Activated T-cell treated with anti-CD3 and anti-CD28 coated beads, Interleukin-2, amount 50 U/mL, for 1 hour (primary cell): ENCODE measurements at places on chromosomes 1 and 21.
A peak's percentile ranks its signal among the peaks of the same experiment; 100 is the strongest.

- no peak for DNase-seq
Measured at GRCh38 chr21:45454926-45455673, 50.1 kb downstream of the COL18A1 start.

GRCh38 chr1:160780398-160780755 is 15.6 kb upstream of the LY9 start:
- no peak for DNase-seq

- no peak for DNase-seq
Measured at GRCh38 chr1:167911413-167911812, 2.5 kb downstream of the ADCY10 start.

GRCh38 chr1:3461934-3462275 is 7.4 kb downstream of the ARHGEF16 start:
- no peak for DNase-seq

- no peak for DNase-seq
Measured at GRCh38 chr1:53892911-53893310, 1.1 kb upstream of the DIO1 start.

DNA sequence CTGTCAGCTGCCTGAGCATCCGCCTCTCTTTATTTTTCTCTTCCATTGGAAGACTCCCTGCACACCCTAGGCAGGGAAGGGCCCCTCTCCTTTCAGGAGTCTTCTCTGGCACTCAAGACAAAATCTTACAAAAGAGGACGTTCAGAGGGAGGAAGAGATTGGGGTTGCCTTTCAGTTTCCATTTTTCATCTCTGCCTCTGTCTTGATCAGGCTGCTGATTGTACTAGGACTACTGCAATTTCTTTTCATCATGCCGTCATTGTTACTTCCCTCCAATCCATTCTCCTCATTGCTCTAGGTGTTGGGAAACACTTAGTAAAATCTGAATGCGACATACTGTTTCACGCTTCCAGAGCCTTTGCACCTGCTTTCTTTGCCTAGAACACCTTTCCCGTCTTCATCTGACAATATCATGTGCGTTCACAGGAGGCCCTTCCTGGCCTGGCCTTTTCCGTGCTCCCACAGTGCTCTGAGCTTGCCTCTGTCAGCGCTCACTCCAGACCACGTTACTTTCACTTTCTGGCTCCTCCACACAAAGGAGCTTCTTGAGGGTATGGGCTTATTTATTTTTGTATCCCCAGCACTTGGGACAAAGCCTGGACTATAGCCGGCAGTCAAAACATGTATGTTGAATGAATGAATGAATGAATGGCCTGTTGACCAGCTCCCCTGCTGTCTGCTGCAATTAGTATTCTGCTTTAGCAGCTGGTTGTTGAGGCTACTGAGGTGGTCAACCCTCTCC is 10.9 kb downstream of the LRRC71 start:
- no peak for DNase-seq

- peak; percentile 81 for DNase-seq
Measured at GRCh38 chr1:27284425-27285273, 37.3 kb upstream of the TMEM222 start.

DNA sequence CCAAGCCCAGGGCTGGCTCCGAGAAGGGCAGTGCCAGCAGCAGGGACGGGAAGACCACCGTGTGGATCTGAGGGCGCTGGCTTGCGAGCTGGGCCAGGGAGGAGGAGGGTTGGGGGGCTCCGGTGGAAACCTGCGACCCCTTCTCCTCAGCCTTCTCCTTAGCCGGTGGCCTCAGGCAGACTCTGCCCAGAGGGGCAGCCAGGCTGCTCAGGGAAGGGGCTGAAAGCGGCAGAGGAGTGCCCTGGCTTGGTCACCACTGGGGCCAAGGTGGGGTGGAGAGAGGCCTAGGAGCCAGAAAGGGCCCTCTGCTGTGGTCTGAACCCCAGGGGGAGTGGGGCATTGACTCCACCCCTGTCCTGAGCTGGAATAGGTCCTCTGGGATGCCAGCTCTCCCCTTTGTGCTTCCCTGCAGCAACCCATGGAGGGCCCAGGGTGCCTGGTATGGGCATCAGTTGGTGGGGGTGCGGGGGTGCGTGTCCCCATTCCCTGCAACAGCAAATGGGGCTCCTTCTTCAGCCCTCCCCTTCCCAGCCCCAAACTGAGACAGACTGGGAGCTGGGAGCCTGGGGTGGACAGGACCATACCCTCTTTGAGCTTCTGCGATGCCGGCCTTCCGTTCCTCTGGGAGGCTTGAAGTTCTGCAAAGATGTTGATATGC is 6.5 kb upstream of the IBA57 start:
- no peak for DNase-seq

- no peak for DNase-seq
Measured at GRCh38 chr1:185895208-185895900, 161.2 kb downstream of the HMCN1 start.

GRCh38 chr1:1291548-1292441 is 11.6 kb downstream of the SCNN1D start:
- peak; percentile 69 for DNase-seq

GRCh38 chr1:157671895-157672294 is 28.7 kb downstream of the FCRL3 start:
- no peak for DNase-seq

DNA sequence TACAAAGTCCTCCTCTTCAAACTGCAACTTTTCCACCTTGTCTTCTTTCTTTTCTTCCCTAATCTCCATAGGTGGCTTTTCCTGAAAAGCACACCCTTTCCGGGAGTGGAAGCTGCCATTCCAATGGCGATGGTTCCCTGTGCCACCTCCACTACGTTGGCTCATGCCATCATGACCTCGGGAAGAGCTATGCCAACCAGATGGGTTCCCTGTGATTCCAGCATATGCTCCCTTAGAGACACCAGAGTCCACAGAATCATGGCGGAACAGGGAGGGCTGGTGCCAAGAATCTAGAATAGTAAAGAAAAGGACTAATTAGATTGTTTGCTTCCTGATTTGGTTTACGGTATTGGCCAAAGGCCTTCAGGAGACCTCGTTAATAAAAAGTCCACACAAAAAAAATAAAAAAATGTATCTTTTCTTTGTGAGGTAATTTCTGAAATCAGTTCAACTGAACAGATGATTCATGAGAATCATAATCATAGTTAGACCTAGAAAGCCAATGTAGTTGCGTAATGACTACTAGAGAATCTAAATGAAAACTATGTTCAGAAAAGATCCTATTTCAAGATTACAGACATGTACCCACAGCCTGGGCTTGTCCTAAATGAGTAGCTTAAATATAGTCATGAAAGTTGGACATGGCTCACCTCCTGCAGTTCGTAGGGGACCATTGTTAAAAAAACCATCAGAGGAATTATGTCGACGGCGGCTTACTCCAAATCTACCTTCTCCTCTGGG is 30.9 kb upstream of the CCDC17 start:
- no peak for DNase-seq

- no peak for DNase-seq
Measured at GRCh38 chr1:94281361-94282142, 44.2 kb upstream of the ARHGAP29 start.

DNA sequence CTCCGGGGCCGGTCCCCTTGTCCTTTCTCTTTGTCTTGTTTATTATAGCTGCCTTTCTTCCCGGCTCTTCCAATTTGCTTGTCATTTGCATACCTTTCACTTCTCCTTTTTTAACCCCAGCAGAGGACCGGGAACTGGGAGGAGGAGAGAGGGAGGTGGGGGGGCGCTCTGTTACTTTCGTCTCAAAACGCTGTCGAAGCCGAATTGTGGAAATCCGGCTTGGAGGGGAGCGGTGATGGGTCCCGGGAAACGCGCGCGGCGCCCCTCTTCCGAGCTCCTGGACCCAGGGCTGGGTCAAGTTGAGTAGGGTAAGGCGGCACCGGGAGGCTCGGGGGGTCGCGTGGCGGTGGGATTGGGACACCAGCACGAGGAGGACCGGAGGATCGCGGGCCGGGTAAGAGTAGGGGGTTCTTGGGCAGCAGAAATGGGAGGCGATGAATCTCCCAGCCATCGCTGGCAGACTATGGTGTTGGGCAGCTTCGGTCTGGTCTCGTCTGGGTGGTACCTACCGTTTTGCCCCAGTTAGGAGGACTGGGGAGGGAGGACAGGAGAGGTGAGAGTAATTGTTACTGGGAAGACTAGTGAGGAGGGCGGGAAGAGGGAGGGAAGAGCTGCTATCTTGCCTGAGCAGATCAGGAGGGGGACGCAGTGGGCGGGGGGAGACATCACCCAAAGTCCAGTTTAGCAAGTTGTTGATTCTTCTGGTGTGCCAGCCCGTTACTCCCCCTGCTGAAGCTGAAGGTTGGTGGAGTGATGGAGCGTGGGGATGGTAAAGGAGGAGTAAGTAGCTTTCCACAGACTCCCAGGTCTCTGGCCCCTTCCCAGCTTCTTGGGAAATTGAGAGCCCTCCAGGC is 1.5 kb downstream of the PROX1 start:
- no peak for DNase-seq

- DNase-seq: no peak
Measured at GRCh38 chr1:1531947-1532346, 8.5 kb downstream of the TMEM240 start.

GRCh38 chr1:54259546-54260140 is 59.7 kb downstream of the MRPL37 start:
- DNase-seq: no peak

- DNase-seq: no peak
Measured at GRCh38 chr1:19654386-19654785, 10.3 kb downstream of the NBL1 start.

GRCh38 chr1:111236806-111237205 is 9.3 kb downstream of the CHI3L2 start:
- DNase-seq: no peak

GRCh38 chr1:29657816-29658215 is 421.5 kb downstream of the PTPRU start:
- DNase-seq: no peak

- DNase-seq: no peak
Measured at GRCh38 chr1:214603819-214604252, 841 bp downstream of the CENPF start.

DNA sequence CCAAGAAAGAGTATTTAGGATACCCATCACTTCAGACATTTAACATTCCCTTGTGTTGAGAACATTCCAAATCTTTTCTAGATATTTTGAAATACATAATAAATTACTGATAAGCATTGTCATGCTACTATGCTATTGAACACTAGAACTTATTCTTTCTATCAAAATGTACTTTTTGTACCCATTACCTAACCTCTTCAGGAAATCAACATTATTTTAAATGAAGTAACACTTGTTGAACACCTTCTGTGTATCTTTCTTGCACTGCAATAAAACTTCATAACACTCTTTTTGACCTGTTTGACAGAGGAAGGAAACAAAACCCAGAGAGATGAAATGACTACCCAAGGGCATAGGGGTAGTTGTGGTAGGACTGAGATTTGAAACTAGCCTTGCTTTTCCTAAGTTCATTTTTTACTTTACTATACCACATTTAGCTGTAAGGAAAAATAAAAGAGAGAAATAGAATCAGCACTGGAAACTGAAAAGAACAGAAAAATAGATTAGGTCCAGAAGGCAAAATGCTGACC is 99.4 kb downstream of the UCHL5 start:
- no peak for DNase-seq

DNA sequence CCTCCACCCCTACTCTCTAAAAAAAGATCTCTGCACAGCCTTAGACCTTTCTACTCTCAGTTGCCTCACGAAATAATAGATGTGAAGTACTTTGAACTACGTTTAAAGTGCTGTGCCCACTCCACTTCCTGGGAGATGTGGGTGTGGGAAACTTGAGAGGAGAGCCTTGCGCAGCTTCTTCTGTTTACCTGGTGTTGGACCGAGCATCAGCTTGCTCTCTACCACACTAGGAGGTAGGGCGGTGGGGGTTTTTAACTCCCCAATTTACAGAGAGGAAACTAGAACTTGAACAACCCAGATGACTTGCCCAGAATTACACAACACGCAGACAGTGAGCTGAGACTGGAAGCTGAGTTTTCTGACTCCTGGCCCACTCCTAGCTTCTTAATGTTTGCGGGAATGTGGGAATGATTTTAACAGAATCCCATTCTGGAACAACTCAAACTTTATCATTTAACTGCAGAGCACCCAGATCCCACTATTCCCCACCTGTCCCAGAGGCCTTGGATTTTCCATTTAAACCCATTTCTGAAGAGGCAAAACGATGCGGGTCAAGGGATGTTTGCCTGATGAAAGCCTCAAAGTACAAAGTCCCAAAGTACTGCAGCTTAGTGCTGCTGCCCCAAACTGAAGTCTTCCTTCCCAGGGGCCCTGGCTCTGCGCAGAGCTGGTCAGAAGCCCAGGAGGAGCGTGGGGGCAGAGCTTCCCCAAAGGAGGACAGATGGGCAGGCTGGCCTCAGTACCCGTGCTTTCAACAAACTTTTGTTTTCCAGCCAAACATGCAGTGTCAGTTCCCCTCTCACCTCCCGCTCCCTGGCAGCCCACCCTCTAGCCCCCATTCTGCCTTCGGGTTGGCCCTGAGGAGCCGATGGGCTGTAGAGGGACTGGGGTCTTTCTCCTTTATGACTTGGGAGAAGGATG is 19.0 kb downstream of the BTG2 start:
- peak; percentile 41 for DNase-seq

- DNase-seq: no peak
Measured at GRCh38 chr1:36068866-36069265, 15.0 kb upstream of the TEKT2 start.

DNA sequence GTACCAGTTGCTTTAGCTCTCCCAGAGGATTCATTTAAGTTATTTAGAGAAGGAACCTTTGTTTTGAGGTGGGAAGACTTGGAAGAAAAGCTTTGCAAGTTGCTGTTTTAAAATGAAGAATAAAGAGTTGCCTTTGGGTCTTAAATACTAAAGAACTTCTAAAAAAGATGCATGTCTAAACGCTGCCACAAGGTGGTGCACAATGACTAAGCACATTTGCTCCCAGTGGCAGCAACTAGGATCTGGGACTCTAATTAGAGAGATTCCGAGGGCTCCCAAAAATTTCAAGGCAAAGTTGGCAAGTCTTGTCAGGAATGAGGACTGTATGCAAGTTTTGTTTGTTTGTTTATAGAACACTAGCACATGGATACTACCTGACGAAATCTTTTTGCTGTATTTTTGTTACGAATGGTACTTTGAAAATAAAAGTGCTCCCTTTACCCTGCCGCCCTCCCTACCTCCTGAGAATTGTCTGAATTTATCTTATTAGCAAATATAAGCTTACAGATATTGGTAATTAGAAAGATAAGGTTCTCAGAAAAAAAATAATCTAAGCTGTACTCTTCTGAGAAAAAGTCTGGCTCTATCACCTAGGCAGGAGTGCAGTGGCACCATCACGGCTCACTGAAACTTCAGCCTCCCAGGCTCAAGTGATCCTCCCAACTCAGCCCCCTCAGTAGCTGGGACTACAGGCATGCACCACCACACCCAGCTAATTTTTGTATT is 121.8 kb downstream of the HFM1 start:
- DNase-seq: no peak

GRCh38 chr1:152942161-152942560 is 4.8 kb upstream of the SPRR5 start:
- no peak for DNase-seq

DNA sequence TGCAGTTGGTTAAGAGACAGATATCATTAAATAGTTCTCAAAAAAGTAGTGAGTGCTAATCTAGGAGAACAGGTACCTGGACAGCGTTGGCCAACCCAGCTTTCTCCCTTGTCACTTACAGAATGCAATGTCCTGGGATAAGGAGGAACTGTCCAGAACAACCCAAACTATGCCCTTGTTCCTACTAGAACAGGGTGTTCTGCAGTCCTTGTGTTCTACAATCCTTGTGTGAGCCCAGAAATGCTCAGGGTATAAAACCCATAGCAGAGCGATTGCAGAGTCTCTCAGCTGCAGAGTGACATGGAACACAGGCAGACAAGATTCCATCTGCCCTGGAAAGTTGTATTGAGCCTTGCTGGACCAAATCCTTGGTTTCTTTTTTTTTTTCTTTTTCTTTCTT is 83.5 kb upstream of the VANGL1 start:
- no peak for DNase-seq
